ENCODE measurements at places on chromosomes 3 and 15.
A peak's percentile ranks its signal among the peaks of the same experiment; 100 is the strongest.

GRCh38 chr3:16467393-16467792, 46.1 kb downstream of the RFTN1 start:
- no peak for DNase-seq

DNA sequence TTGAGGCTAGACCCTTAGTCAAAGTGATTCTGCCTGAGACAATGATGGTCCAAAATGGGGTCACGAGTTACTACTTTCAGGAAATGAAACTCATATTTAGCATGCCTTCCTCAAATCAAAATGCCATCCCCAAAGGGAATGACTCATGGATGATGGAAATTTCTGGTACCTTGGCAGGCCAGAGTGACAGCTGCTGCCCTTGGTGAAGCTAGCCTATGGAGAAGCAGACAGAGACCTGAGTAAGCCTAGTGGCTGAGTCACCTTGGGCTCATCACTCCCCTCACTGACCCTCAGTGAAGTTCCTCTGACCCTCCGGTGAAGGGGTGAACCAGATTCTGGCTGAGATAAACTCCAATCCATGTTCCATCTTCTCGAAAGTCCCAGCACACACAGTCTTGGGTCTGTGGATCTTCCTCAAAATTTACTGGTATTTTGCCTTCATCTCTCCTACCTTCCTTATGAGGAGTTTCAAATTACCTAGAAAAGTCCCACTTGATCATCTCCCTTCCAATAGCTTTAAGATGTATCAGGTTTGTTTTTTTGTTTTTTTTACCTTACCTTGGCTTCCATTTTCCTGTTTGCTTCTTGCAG, 54.5 kb upstream of the ABHD17C start:
- DNase-seq, result no peak

DNA sequence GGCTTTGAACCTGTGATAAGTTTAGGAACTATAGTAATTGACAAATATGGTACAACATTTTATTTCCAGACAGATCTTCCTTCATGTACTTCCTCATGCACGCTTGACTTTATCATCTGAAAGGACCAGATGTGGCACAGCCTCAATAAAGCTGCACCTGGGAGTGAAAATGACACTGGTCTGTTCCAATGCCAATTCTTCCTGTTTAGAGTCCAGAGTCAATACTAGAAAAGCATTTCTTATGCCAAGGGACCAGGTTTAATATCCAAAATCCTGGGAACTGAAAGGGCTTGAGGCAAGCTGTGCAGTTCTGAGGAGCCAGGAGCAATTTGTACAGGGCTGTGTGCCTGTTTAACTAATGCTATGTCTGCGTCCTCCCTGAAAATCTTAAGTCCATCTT, 15.3 kb downstream of the DPH6 start:
- no peak for DNase-seq

GRCh38 chr3:60076331-60076730, 1026.5 kb upstream of the CFAP20DC start:
- no peak for DNase-seq

GRCh38 chr3:116051040-116051439, 394.2 kb downstream of the LSAMP start:
- no peak for DNase-seq

- DNase-seq, result no peak
These were observed 10.1 kb downstream of the ARL14 start for GRCh38 chr3:160686955-160687535.

DNA sequence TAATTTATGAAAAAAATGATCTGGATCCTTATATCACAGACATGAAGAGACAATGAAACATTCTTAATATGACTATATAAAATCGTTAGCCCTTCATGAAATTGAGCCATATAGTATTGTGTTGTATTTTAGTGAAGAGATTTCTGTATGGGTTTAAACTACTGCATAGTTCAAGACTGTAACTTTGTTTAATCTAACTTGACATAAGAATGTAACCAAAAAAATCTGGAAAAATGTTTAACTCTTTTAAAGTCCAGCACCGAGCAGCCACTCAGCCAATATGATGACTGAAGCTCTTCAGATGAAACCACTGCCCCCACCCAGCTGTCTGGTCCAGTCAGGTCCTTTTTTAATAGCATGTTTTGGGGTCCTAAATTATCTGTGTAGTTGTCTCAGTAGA, 4.9 kb downstream of the NANOGP8 start:
- DNase-seq, result no peak

DNA sequence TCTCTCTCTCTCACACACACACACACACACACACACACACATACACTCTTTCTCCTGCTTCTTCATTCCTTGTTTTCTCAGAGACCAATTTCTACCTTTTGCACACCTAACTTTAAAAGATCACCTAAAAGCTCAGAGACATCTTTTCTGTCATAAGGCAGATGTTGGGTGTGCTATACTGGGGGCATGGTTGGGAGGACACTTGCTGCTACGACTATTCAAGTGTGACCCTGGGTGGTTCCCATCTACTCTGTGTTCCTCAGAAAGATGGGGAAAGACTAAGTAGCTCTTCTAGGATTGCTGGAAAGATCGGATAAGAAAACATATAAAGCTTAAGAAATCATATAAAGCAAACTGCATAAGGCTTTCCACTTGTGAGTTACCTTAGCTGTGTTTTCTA, 33.2 kb downstream of the TPRG1 start:
- DNase-seq, result no peak

DNA sequence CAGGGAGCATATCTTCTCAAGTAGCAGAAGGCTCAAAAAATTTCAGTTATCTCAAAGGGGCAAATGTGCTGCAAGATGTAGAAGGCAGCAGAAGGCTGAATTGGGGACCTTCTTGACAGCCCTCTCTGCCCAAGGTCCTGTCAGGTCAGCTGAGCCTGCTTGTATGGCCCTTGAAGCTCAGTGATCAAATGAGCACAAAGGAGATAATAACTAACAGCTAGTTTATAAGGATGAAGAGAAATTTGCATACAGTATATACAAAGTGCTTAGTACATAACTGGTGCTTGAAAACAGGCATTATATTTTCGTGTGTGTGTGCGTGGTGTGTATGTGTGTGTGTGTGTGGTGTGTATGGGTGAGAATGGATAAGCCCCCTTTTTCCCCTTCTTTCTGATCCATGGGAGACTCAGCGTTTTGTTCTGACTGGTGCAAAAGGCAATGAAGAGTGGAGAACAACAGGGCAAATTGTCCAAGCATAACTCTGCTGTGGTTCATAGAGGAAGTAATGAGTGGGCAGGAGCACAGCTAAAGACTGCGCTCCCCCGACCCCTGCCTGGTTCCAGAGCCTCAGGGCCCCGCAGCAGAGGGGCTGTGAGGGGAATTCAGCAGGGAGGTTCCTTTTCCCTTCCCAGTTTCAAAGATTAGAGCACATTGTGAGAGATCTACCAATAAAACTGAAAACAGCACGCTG, 356.8 kb upstream of the NR2F2 start:
- DNase-seq, result no peak

GRCh38 chr3:180934638-180935037, 22.2 kb downstream of the FXR1 start:
- DNase-seq, result no peak

DNA sequence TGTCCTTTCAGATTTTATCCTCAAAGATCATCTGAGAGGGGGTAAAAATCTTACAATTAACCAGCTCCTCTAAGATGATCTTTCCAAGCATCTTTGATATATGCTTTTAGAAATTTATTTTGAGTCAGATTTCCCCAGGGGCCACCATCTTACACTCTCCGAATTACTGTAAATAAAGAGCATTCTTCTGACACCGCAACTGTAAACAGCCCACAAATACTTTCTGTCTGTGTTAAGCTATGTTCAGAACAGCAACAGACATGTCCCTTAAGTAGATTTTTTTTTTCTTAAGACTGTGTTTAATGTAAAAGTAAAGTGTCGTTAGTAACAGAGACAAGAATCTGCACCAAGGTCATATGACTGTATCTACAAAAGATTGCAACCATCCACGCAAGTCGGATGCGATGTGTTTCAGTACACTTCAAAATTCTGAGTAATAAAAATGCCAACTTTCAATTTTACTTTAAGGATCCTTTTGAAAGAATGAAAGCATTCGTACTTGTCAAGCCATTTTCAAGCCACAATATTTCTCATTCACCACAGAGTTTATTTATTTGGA, 159.0 kb upstream of the KCNH8 start:
- DNase-seq, result no peak

DNA sequence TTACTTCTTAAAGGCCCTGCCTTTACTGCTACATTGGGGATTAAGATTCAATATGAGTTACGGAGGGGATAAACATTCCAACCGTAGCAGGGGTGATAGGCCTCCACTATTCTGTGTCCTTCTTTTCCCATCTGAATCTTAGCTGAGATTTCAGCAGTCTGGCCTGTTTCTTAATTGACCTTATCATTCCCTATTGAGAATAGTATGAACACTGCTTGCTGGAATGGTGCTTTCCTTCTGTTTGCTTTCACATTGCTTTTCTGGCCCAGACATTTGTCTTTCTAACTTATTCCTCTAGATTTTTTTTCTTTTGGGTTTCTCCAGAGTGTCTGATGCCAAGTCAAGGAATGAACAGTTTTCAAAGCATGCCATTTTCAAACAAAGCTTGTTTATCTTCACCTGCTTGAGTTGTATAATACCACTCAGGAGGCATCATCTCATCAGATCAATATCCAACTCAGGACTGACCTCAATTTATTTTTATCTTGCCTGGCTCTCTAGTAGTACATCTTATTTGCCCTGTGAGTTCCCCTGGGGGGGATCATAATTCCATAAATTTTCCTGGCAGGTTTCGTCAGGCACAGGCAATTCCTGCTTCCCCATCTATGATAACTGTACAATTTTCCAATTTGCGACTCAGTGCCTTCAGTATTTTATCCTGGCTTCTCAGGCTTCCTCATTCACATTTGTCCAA, 161.1 kb upstream of the STT3B start:
- no peak for DNase-seq

GRCh38 chr3:177473184-177473583, 275.9 kb upstream of the TBL1XR1 start:
- no peak for DNase-seq

DNA sequence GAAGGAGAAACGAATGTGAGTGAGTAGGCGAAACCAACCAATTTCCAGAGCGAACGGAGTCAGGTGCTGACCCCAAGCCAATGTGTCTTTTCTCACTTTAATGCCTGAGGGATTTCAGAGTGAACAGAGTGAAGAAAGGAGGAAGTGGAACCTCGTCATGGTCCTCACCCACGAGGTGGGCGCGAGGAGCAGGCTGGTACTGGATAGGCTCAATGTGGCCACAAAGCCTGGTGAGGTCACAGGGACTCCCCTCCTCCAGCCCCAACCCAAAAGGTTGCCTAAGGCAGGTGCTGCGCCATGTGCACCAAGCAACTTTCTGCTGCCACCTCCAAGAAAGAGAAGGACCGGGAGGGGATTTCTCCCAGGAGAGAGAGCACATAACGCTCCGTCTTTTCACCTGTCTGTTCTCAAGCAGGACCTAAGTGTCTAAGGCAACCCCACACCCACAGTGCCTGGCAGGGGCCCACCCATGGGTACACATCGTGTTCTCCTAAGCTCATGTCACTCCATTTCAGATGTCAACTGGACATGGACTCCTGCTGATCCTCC, 3.8 kb downstream of the NRROS start:
- no peak for DNase-seq

- peak; percentile 45 for DNase-seq
These were observed 186.4 kb downstream of the ADAMTS9 start for GRCh38 chr3:64501298-64501906.

DNA sequence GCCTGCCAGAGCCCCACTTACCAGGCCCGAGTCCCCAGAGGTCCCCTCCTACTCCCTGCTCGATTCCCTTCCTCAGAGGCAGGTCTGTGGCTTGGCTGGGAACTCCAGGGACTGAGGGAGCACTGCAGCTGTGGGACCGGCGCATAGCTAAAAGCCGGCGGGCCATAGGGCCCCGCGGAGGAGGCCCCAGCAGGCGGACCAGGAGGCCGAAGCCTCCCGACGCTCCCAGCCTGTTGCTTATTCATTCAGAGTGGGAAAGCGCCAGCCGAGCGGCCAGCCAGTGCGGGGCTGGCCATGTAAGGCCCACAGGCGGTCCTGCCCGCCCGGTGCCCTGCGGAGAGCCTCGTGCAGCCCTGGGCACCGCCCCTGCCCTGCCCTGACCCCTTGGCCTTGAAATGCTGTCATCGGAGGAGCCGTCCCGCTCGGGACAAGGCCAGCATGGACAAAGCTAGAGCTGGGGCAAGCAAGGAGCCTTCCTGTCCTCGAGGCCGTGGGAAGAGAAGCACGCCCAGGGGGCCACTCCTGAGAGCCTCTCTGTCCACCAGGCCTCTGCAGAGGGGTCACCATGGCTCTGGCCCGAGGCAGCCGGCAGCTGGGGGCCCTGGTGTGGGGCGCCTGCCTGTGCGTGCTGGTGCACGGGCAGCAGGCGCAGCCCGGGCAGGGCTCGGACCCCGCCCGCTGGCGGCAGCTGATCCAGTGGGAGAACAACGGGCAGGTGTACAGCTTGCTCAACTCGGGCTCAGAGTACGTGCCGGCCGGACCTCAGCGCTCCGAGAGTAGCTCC, at the start of gene LOXL1:
TSS of gene LOXL1 (plus strand) at position 244 of the 784 bp plus-strand sequence. CDS start at position 566, 322 bp downstream.
- peak; percentile 72 for DNase-seq

GRCh38 chr15:75713338-75713895, 769 bp upstream of the CSPG4 start:
- DNase-seq, result no peak

- DNase-seq, result no peak
These were observed 46.1 kb downstream of the MCTP2 start for GRCh38 chr15:94277485-94277884.

- no peak for DNase-seq
These were observed 124.4 kb downstream of the DIPK2A start for GRCh38 chr3:144096016-144096415.

GRCh38 chr3:76735152-76735551, 304.7 kb upstream of the ROBO2 start:
- DNase-seq, result peak; percentile 35

- peak; percentile 30 for DNase-seq
These were observed at the start of gene PPM1M for GRCh38 chr3:52245322-52246263. Gene PPM1M (plus strand): TSS chr3:52245759. CDS start chr3:52245825, 66 bp downstream.

DNA sequence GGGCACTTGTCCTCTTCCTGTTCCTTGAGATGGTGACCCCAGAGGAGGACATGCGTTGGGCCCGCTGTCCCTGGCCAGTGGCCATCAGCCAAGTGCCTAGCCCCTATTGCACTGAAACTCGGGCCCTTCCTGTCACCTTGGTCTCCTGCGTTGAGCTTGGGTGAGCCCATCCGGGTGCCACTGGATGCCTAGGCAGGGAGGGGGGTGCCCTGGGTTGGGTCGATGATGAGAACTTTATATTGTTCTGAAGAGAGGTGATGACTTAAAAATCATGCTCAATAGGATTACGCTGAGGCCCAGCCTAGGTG, 221.8 kb downstream of the SNRPN start:
- DNase-seq, result no peak

DNA sequence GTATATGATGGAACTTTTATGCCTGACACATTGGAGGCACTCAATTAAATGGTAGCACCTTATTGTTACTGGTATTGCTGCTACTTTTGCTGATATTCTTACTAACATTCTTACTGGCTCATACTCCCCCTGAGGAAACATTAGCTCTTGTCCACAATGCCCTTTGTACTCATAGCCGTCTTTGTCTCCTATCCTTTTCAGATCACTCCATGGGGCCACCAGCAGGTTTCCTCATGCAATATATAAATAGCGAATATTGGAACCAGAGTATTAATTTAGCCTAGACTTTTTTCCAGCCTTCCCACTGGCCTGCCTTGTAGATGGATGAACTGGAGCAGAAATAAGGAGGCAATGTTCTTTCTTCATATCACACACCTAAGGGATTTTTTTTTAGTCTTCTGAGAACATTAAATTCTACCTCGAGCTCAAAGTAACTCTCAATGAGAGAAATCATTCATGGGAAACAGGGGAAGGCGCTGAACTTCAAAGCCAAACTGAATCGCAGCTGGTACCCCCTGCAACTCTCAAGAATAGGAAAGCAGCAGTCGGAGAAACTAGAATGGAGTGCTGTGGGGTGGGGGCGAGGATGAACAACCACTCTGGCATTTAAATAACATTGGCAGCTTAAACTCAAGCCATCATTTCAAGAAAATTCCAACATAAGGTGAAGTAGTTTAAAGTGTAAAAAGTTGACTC, 300.3 kb downstream of the TAFA4 start:
- DNase-seq, result no peak

Measured in NCI-H345 (cell line).